A549 treated with Mapracorat at 1 μM for 4 hours (cell line): ENCODE measurements at places on chromosomes 1 and 21. TPM values are rescaled to one million over a fixed set of nuclear protein-coding genes. Genes with fewer than 3 reads are reported as not detected.

STYXL2 gene
- not detected in 5 replicates for total RNA-seq

OR6K3 gene
- not detected in 5 replicates for total RNA-seq

FAM177B gene
- not detected in 5 replicates for total RNA-seq

PRDM16 gene
- total RNA-seq: 0.06 to 0.43 TPM (median 0.25 TPM) in 5 replicates

ZBTB8B gene
- 0.01 TPM in 1 of 5 replicates, not detected in the others for total RNA-seq

AMPD1 gene
- total RNA-seq: not detected in 5 replicates

SPRR3 gene
- total RNA-seq: not detected in 5 replicates

GJB5 gene
- total RNA-seq: 0.12 to 0.27 TPM (median 0.15 TPM) in 4 of 5 replicates, not detected in the other

PRAMEF6 gene
- not detected in 5 replicates for total RNA-seq

JAM2 gene
- not detected in 5 replicates for total RNA-seq

LCK gene
- not detected in 5 replicates for total RNA-seq

WNT3A gene
- 0.04 to 0.06 TPM in 2 of 5 replicates, not detected in the others for total RNA-seq

LAMC1 gene
- total RNA-seq: 90.5 to 114 TPM (median 111 TPM) in 5 replicates
